ENCODE measurements at places on chromosomes 3 and 15.
A peak's percentile ranks its signal among the peaks of the same experiment; 100 is the strongest.

GRCh38 chr3:45035441-45036301, 9.6 kb downstream of the CLEC3B start:
- H3K4me1 ChIP-seq: peaks cover 13% of the 10 kb centered on the region
- H3K36me3 ChIP-seq: peaks cover 3% of the 10 kb centered on the region
- no peak overlapping the region for H3K4me3 ChIP-seq
- H3K27ac ChIP-seq: no peak overlapping the region
- peak; percentile 26 for DNase-seq
- H3K27me3 ChIP-seq: peaks cover 5% of the 10 kb centered on the region

GRCh38 chr3:52318186-52318816, 2.2 kb downstream of the DNAH1 start:
- peaks cover 8% of the 10 kb centered on the region for H3K27me3 ChIP-seq
- no peak for DNase-seq
- H3K27ac ChIP-seq: no peak overlapping the region
- H3K4me1 ChIP-seq: peaks cover 10% of the 10 kb centered on the region
- no peaks in the 10 kb centered on the region for H3K36me3 ChIP-seq

- peaks cover 4% of the 10 kb centered on the region for H3K27me3 ChIP-seq
- peak overlapping the region; percentile 88 for H3K27ac ChIP-seq
- H3K36me3 ChIP-seq: peaks cover 6% of the 10 kb centered on the region
- no peak overlapping the region for H3K4me3 ChIP-seq
- H3K4me1 ChIP-seq: peaks cover 12% of the 10 kb centered on the region
- DNase-seq: peak; percentile 76
Measured at GRCh38 chr3:45167011-45167911, 21.1 kb upstream of the CDCP1 start.

- H3K27ac ChIP-seq: no peak overlapping the region
- H3K4me1 ChIP-seq: peaks cover 8% of the 10 kb centered on the region
- DNase-seq: no peak
Measured at GRCh38 chr3:44886561-44886960, 12.2 kb downstream of the TGM4 start.

- DNase-seq: peak; percentile 51
- no peak overlapping the region for H3K27ac ChIP-seq
- H3K27me3 ChIP-seq: peaks cover 5% of the 10 kb centered on the region
- H3K36me3 ChIP-seq: no peaks in the 10 kb centered on the region
- H3K4me3 ChIP-seq: no peak overlapping the region
- H3K4me1 ChIP-seq: peaks cover 5% of the 10 kb centered on the region
Measured at GRCh38 chr3:46848271-46849044, 14.8 kb downstream of the MYL3 start.

GRCh38 chr3:120177151-120177550, 82.9 kb upstream of the GSK3B start:
- peak; percentile 19 for DNase-seq
- H3K4me1 ChIP-seq: peaks cover 20% of the 10 kb centered on the region
- H3K36me3 ChIP-seq: no peaks in the 10 kb centered on the region
- H3K27me3 ChIP-seq: no peaks in the 10 kb centered on the region
- peak overlapping the region; percentile 8 for H3K4me3 ChIP-seq
- H3K27ac ChIP-seq: peak overlapping the region; percentile 85

DNA sequence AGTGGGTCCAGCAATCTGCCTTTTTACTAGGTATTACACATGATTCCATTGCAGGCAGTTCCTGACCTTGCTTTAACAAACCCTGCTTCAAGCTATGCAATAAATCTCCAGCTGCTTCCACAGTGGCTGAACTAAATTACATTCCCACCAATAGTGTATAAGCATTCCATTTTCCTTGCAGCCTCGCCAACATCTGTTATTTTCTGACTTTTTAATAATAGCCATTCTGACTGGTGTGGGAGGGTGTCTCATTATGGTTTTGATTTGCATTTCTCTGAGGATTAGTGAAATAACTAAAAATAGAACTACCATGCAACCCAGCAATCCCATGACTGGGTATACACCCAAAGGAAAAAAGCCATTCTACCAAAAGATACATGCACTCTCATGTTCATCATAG, 36.4 kb upstream of the DNAJC13 start:
- no peak overlapping the region for H3K27ac ChIP-seq
- no peaks in the 10 kb centered on the region for H3K36me3 ChIP-seq
- no peak overlapping the region for H3K4me3 ChIP-seq
- no peaks in the 10 kb centered on the region for H3K4me1 ChIP-seq

DNA sequence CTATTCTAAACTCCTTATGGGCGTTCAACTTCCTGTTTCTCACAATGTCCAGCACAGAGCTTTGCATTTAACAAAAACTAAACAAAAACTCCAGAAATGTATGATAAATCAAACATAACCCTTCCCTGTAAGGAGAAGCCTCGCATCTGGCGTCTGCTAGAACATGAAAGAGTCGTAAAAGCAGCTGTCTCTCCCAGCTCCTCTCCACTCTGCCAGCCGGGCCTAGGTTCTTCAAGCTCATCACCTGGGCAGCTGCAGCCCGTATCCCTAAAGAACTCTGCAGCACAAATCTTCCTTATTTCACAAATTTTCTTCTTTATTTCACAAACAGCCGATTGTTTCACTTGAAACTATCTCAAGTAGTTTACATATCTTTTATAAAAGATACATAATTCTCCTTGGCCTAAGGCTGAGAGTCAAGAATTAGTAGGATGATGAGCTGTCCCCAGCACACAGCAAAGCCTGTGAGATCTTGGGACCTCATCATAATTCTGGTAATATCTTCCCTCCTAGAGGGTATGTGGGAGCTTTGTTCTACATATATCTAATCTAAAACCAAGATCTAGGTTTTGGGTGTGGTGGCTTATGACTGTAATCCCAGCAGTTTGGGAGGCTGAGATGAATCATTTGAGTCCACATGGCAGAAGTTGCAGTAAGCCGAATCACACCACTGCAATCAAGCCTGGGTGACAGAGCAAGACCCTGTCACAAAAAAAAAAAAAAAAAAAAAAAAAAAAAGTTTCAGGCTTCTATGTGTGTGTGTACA, 35.3 kb downstream of the ANXA2 start:
- no peaks in the 10 kb centered on the region for H3K4me1 ChIP-seq
- DNase-seq: no peak
- no peak overlapping the region for H3K4me3 ChIP-seq
- H3K27me3 ChIP-seq: no peaks in the 10 kb centered on the region

GRCh38 chr3:58521917-58522631, 14.9 kb downstream of the ACOX2 start:
- H3K4me3 ChIP-seq: no peak overlapping the region
- peaks cover 8% of the 10 kb centered on the region for H3K4me1 ChIP-seq
- H3K27ac ChIP-seq: no peak overlapping the region
- peaks cover 7% of the 10 kb centered on the region for H3K27me3 ChIP-seq

DNA sequence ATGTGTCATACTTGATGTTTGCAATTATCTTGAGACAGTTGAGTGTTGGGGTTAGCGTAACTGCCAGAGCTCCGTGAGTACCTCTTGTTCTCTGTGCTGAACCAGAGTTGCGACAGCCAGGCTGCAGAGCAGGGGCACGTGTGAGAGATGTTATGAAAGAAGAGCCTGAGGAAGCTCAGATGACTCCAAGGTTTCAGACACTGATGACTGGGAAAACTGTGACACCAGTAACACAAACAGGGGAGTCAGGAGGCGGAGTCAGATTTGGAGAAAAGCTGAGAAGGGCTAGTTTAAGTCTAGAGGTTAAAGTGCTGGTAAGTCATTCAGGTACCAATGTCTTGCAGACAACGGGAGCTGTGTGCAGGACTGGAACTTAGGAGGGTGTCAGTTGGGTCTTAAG, 45.0 kb downstream of the BLM start:
- peaks cover 7% of the 10 kb centered on the region for H3K36me3 ChIP-seq
- DNase-seq: no peak
- H3K4me1 ChIP-seq: peaks cover 21% of the 10 kb centered on the region
- no peak overlapping the region for H3K27ac ChIP-seq
- no peaks in the 10 kb centered on the region for H3K27me3 ChIP-seq
- H3K4me3 ChIP-seq: no peak overlapping the region

- no peak overlapping the region for H3K27ac ChIP-seq
- peaks cover 3% of the 10 kb centered on the region for H3K27me3 ChIP-seq
- H3K4me1 ChIP-seq: peaks cover 5% of the 10 kb centered on the region
Measured at GRCh38 chr15:73897441-73898261, 24.3 kb downstream of the TBC1D21 start.

GRCh38 chr3:138939561-138940241, 7.2 kb downstream of the FOXL2 start:
- peak overlapping the region; percentile 37 for H3K4me3 ChIP-seq
- peaks cover 24% of the 10 kb centered on the region for H3K27me3 ChIP-seq
- peaks cover 8% of the 10 kb centered on the region for H3K36me3 ChIP-seq
- peak; percentile 57 for DNase-seq
- H3K27ac ChIP-seq: no peak overlapping the region

DNA sequence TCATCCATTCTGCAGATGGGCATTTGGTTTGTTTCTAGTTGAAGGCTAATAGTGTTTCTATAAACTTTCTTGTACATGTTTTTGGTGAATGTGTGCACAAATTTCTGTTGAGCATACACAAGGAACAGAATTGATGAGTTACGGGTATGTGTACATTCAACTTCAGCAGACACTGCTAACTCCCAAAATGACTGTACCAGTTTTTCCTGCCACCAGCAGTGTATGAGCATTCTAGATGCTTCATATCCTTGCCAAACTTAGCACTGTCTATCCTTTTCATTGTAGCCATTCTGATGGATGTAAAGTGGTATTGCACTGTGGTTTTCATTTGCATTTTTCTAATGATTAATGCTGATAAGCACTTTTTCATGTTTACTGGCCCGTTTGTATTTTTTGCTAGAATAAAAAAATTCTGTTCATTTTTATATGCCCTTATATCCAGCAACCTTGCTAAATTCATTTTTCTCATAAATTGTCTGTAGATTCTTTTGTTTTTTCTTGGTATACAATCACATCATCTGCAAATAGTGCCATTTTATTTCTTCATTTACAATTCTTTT, 110.2 kb downstream of the ATP1B3 start:
- no peak for DNase-seq
- no peak overlapping the region for H3K4me3 ChIP-seq
- H3K4me1 ChIP-seq: no peaks in the 10 kb centered on the region
- H3K36me3 ChIP-seq: peaks cover 4% of the 10 kb centered on the region
- H3K27me3 ChIP-seq: no peaks in the 10 kb centered on the region
- no peak overlapping the region for H3K27ac ChIP-seq

DNA sequence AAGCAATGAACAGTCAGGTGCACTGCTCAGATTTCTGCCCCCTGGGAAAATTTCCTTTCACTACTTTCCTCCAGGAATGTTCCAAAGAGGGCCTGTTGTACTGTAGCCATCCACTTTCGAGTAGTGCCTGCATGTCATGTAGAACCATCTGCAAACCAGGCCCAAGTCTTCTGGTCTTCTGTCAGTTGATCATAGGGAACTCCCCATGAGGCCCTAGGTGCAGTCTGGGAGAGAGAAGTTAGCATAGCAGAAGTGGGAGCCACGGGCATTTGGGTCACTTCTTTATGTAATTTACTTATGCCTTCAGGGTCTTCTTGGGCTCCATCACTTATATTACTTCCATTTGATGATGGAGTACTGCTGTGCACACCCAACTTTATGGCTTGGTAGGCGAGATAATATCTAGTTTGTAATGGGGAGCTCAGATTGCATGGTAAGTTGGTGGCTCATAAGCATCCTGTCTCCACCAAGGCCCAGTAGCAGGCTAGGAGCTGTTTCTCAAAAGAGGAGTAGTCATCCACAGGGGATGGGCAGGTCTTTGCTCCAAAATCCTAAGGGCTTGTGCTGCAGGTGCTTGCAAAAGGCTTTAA, 151.4 kb downstream of the NFKBIZ start:
- no peak for DNase-seq
- H3K36me3 ChIP-seq: no peaks in the 10 kb centered on the region
- H3K4me3 ChIP-seq: no peak overlapping the region
- H3K27me3 ChIP-seq: no peaks in the 10 kb centered on the region
- no peak overlapping the region for H3K27ac ChIP-seq

DNA sequence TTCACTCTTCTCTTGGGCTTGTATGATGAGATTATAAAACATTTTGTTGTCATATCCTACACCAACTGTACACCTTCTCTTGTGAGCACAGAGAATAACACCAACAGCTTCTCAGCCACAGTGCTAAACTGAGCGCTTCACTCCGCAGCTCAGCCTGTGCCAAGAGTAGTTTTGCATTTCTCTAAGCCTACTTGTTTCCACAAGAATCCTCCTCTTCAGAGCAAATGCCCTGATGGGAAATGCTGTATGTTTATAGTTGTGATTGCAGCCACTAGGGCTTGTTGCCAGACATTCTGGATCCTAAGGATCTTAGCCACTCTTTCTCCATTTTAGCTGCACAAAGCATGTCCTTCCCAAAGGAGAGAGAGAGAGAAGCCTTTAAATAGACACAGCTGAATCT, 138.8 kb upstream of the PLXND1 start:
- no peak overlapping the region for H3K4me3 ChIP-seq
- peaks cover 6% of the 10 kb centered on the region for H3K4me1 ChIP-seq
- no peaks in the 10 kb centered on the region for H3K36me3 ChIP-seq
- no peak for DNase-seq

GRCh38 chr15:70557521-70558258, 205.7 kb downstream of the UACA start:
- H3K4me3 ChIP-seq: no peak overlapping the region
- H3K36me3 ChIP-seq: no peaks in the 10 kb centered on the region
- no peaks in the 10 kb centered on the region for H3K27me3 ChIP-seq

DNA sequence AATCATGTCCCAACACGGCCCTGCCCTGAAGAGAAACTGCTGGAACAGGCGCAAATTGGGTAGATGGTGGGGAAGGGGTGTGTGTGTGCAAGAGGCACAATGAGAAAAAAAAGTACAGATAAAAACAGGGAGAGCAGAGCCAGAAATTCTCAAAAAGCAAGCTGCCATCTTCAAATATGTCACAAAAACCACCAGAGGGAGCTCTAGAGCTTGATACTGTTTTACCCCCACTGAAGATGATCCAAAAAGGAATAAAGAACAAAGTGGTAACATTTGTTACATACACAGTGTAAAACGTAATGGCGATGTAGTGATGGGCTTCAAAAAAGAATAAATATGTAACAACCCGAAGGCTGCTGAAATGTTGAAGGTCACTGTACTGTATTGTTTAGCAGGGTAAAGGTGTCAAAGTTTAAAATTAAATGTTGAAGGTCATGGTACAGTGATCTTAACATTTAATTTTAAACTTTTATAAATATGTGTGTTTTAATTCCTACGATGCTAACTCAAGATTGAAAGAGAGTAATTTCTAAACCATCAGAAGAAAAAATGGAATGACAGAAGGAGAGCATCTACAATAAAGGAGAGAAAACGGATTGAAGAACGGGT, 6.0 kb downstream of the SNRPA1 start:
- DNase-seq: no peak
- no peak overlapping the region for H3K27ac ChIP-seq
- H3K4me3 ChIP-seq: peak overlapping the region; percentile 43
- H3K27me3 ChIP-seq: peaks cover 3% of the 10 kb centered on the region
- H3K4me1 ChIP-seq: peaks cover 10% of the 10 kb centered on the region
- peaks cover 23% of the 10 kb centered on the region for H3K36me3 ChIP-seq

DNA sequence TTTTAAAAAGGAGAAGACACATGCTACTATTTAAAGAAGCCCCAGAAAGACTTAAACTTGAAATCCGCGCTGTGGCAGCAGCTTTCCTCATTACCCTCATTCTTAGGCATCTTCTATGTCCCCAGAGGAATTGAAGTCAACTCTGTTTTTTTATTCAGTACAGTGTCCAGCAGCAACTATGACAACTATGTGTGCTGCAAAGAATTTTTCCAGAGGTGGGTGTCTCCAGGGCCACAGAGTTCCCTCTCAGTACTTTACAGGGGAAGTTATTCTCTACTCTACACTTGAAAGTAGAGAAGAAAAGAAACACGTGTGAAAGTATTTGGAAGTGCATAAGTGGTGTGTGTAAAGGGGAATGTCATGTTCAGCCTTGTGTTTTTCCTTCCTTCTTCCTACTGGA, 32.0 kb downstream of the GATM start:
- no peaks in the 10 kb centered on the region for H3K27me3 ChIP-seq
- no peaks in the 10 kb centered on the region for H3K36me3 ChIP-seq
- H3K4me1 ChIP-seq: no peaks in the 10 kb centered on the region
- DNase-seq: no peak
- H3K27ac ChIP-seq: no peak overlapping the region
- H3K4me3 ChIP-seq: no peak overlapping the region

All from endothelial cell (in vitro differentiated cells).